ENCODE measurements at places on chromosomes 12 and 14.

- DNase-seq: no peak
Measured at GRCh38 chr12:6478416-6478815, 7.9 kb upstream of the VAMP1 start.

GRCh38 chr14:101728367-101728742 lies 33.2 kb upstream of the PPP2R5C start:
- no peak for DNase-seq

DNA sequence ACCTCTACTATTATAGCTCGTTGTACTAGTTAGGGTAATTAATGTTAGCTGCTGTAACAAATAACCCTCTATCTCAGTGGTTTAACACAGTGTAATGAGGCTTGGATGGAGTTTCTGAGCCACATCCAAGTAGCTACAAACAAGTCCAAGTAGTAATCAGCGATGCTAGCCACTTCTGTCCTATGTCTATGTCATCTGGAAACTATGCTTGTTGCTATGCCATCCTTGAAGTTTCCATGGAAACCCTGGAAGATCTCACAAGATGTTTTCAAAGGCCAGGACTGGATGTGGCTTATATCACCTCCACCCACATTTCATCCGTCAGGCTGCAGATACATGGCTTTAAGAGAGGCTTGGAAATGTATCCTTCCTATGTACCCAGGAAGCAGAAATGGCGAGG lies 422.1 kb downstream of the AACS start:
- DNase-seq: no peak

DNA sequence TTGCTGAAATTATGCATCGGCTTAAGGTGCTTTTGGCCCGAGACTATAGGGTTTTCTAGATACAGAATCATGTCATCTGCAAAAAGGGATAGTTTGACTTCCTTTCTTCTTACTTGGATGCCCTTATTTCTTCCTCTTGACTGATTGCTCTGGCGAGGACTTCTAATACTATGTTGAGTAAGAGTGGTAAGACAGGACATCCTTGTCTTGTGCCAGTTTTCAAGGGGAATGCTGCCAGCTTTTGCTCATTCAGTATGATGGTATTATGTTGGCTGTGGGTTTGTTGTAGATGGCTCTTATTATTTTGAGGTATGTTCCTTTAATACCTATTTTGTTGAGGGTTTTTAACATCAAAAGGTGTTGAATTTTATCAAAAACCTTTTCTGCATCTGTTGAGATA lies 8.3 kb downstream of the BMAL2 start:
- peak; percentile 21 for DNase-seq

GRCh38 chr12:10849425-10849878 lies at the start of gene PRR4:
PRR4 (minus strand) TSS chr12:10849475; CDS start chr12:10849437, 38 bp downstream.
- peak; percentile 62 for DNase-seq

Measured in astrocyte of the spinal cord (primary cell).